ENCODE measurements at places on chromosomes 1 and 21. TPM values are rescaled to one million over a fixed set of nuclear protein-coding genes. Genes with fewer than 3 reads are reported as not detected.

The CYP4Z1 gene
- not detected for total RNA-seq

The MX2 gene
- total RNA-seq = 18.1 TPM

The AIM2 gene
- 0.86 TPM for total RNA-seq

The CCDC190 gene
- 0.58 TPM for total RNA-seq

The TEX38 gene
- total RNA-seq = 0.35 TPM

The CSRP1 gene
- 524 TPM for total RNA-seq

The ELAVL4 gene
- total RNA-seq = 0.43 TPM

The ID3 gene
- 48.9 TPM for total RNA-seq

The C4BPA gene
- 2.3 TPM for total RNA-seq

The PLA2G2C gene
- total RNA-seq = not detected

The ZBTB8A gene
- total RNA-seq = 7.3 TPM

The IL6R gene
- total RNA-seq = 31.2 TPM

The HES2 gene
- 0.09 TPM for total RNA-seq

The CSMD2 gene
- 6.5 TPM for total RNA-seq

The TOR1AIP1 gene
- total RNA-seq = 56.3 TPM
